Tongue (tissue), 3 donors: ENCODE measurements at places on chromosomes 11 and 22. TPM values are rescaled to one million over a fixed set of nuclear protein-coding genes. Genes with fewer than 3 reads are reported as not detected.

GRCh38 chr22:23364389-23364788, 184.1 kb downstream of the BCR start:
- no peak for DNase-seq

GRCh38 chr22:24290459-24290858, 19.8 kb downstream of the SPECC1L start:
- peak; percentile 22 for DNase-seq

GRCh38 chr11:47148270-47148669, 28.4 kb downstream of the ARFGAP2 start:
- DNase-seq = no peak

GRCh38 chr11:5368502-5369043, 15.0 kb upstream of the OR51M1 start:
- DNase-seq = no peak

- no peak for DNase-seq
Measured at GRCh38 chr11:4643076-4643475, 706 bp upstream of the OR51E1 start.

DNA sequence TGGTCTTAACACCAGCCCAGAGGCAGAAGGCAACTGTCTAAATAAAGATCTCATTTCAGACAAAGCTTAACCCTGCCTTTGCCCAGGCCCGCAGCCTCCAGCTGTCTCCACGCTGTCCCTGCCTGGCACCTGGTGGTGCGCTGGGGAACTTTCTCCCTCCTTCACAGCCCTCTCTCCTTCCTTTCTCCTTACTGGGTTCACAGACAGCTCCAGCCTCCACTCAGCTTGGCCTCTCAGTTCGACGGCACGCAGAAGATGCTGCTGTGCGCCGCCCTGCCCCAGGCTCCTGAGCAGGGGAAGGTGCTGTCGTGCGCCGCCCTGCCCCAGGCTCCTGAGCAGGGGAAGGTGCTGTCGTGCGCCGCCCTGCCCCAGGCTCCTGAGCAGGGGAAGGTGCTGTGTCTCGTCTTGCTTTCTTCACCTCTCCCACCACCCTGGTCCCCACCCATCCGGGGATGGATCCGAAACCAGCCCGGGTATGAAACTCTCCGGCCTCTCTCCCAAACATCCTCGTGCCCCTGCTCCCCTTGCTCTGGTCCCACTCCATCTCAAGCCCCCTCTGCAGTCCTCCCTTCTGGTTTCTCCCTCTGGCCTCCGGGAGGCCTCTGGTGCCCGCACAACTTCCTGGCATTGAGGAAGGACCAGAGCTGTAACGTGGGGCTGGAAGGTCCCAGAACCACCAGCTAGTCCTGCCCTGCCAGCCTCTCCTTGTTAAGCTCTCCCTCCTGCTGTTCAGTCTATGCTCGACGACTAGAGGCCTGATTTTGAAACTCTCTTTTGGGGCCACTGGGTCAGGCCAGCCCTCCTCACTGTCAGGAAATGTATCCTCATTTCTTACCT, 22.9 kb upstream of the JAM3 start:
- DNase-seq = peak; percentile 85

Gene SCUBE1
- 0.41 TPM for total RNA-seq

GRCh38 chr22:46584081-46584921, 35.9 kb upstream of the GRAMD4 start:
- DNase-seq = peak; percentile 35
